ENCODE measurements at places on chromosomes 7 and 10.

GRCh38 chr10:121167534-121168243 lies 316.5 kb downstream of the WDR11 start:
- no peak for DNase-seq

- no peak for DNase-seq
These were observed 37.3 kb downstream of the INPP5F start for GRCh38 chr10:119762805-119763798.

- no peak for DNase-seq
These were observed 123.8 kb downstream of the DIP2C start for GRCh38 chr10:565676-566075.

DNA sequence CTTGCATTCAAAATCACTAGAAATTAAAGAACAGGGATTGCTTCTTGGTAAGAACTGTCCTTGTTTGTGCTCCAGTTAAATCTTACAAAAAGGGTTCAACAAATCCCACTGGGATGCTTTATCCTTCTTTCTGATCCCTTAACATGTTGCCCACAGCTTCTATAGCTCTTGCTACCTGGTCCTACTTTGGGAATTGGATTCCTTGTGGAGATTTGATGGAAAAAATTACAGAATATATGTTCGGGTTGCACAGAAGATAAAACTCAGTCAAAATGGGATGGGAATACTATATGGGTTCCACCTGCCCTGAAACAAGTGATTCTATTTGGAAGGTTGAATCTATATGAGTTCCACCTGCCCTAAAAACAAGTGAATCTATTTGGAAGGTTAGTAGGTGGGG lies at the start of gene OR2A25:
OR2A25 (plus strand) TSS at position 301 of the 400 bp plus-strand sequence. CDS start 4,409 bp downstream, outside the sequence.
- DNase-seq: no peak

DNA sequence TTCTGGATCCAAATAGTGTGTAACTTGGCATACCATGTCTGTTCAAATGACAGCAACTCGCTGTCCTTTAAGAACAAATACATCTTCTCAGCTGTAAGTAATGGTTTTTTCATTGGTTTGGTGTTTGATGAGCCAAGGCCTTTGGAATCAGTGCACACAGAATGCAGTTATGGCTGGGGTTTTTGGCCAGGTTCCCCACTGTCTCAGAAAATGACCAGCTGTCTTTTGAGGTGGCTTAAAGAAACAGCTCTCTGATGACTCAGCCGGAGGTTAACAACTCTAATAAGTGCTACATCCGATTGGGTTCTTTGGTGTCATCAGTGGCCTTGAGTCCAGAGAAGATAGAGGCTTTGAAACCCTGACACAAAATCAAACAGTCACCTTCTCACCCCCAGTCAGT lies 688.4 kb downstream of the REEP3 start:
- DNase-seq: no peak

DNA sequence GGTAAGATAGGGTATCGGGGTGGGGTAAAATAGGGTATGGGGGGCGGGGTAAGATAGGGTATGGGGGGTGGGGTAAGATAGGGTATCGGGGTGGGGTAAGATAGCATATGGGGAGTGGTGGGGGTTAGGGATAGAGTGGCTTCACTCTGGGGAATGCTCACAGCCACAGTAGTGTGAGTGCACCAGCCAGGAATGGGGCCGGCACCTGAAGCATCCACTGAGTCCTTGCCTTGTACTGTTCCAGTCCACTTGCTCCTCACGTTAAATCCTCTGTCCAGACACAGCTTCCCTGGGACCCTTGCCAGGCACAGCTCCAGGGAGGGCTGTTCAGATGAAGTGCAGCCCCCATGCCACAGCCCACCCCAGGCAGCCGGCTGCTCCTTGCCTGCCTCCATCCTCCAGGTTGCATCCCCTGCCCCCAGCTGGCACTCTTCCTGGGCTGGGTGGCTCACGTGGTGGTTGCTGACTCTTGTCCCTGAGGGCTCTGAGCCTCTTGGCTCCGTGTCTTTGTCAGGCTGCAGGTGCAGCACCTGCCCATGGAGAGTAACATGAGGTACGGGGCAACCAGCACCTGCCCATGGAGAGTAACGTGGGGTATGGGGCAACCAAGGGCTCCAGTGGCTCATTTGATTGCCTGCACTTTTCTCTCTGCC lies 268.4 kb downstream of the TCERG1L start:
- no peak for DNase-seq

- DNase-seq: no peak
These were observed 4.2 kb upstream of the RPEL1 start for GRCh38 chr10:103241262-103242011.

DNA sequence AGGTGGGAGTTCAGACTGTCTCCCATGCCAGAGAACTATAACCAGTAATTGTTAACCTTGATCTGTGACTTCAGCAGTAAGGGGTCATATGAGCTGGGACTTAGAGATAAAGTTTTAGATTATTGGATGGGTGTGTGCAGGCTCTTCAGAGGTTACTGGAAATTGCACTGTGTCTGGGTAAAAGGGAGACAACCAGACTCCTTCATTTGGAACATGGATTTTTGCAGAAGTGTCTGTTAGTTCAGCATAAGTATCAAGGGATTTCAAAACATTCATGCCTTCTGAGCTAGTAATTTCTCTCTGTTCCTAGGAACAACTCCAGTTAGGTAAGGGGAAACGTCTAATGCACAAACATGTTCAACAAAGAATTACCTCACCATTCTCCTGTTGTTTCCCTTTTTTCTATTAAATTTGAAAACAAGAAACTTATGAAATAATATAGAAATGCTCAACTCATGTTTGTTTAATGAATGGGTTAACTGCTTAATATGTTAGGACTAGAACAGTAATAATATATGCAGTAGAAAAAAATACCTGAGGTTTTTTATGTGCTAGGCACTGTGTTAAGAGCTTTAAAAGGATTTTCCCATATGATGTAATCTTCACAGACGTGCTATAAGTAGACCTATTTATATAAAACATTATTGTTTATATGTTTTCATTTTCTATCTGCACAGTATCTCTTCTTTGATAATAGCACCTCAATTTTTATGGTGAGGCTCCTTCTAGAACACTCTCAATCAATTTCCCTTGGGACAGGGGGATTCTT lies 233.0 kb downstream of the CACNA2D1 start:
- DNase-seq: no peak

- no peak for DNase-seq
These were observed 4.7 kb upstream of the SPAG6 start for GRCh38 chr10:22340329-22341189.

- DNase-seq: no peak
These were observed 95.7 kb upstream of the PALS2 start for GRCh38 chr7:24477398-24478136.

DNA sequence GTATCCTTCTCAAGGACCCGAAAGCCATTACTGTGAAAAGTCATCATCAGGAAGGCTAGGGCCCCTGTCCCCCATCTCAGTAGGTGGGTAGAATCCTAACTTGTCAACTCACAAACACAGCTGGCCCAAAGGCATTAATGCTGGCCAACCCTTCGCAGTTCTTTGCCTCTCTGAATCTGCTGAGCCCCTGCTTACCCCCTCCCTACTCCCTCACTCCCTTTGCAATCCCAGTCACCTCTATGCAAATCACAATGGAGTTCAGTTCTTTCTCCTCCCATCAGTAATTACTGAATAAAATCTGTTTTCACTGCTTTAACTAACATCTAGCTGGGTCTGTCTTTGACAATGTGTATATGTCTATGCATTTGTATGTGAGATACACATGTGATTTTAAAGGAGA lies 38.1 kb upstream of the AOAH start:
- DNase-seq: no peak

DNA sequence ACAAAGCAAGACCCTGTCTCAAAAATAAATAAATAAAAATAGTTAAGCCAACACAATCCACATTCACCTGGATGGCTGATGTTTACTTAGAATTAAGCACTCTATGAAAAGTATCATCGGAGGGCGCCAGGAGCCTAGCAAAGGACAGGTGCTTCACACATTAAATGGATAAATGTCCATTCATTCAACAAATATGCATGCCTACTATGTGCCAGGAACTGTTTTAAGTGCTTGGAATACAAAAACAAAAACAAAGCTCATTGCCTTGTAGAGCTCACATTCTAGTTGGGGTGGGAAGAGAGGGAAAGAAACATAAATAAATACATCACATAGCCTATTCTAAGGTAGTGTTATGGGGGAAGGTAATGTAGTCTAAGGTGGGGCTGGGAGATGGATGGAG lies 4.1 kb downstream of the BAIAP2L1 start:
- no peak for DNase-seq

DNA sequence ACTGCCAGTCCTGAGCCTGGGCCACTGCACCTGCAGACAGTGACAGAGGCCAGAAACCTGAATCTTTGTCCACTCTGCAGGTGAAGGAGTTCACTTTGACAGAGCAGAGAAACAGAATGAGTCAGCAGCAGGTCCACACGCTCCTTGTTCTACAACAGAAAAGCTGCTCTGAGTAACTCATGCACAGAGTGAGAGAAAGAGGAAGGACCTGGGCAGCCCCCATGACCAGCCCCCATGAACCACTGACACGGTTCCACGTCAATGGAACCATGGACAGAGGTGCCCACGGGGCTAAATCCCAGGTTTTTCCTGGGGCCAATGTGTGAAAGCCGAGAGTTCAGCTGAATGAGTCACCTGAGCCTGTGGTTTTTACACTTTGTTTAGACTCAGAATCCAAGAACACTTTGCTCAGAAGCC lies 40.8 kb upstream of the CTBP2 start:
- DNase-seq: no peak

- DNase-seq: no peak
These were observed 36.4 kb downstream of the DPYSL4 start for GRCh38 chr10:132223156-132223590.

- DNase-seq: no peak
These were observed 57.1 kb upstream of the CYP2C18 start for GRCh38 chr10:94626476-94626875.

DNA sequence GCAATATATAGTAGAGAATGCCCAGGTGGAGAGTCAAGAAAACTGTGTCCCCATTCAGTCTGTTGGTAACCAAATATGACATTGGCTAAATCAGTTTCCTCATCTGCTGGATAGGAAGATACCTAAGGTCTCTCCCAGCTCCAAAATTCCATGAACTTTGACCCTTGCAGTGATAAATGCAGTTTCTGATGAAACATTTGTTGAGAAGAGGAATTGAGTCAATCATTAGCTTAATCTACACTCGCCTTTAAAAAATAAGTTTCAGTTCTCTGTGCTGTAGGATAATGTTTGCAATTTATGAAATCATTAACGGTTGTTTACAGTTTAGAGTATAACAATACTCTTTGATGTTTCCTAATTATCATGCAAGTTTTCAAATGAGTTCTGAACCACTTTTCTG lies 38.0 kb upstream of the SLC25A13 start:
- DNase-seq: no peak

GRCh38 chr10:59177836-59178235 lies 1.4 kb downstream of the PHYHIPL start:
- no peak for DNase-seq

GRCh38 chr7:45033261-45033930 lies 33.4 kb downstream of the CCM2 start:
- no peak for DNase-seq

DNA sequence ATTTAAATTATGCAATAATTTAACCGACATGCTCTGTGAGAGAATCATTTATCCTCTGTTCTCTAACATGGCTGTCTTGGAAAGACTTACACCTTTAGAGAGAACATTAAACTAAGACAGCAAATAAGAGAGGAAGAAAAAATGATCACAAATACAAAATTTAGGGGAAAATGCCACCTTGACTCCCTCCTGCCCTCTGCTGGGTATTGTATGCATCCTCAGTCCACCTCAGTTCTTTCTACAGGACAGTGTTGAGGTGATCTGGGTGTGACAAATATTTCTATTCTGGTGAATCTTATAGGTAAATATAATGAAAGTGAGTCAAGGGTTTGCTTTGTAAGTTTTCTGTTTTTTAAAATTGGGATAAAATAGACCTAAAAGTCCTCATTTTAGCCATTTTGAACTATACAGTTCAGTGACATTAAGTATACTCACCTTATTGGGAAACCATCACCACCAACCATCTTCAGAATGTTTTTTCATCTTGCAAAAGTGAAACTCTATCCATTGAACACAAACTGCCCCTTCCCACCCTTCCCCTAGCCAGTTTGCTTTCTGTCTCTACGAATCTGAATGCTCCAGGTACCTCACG lies 61.5 kb upstream of the ELMO1 start:
- no peak for DNase-seq

- no peak for DNase-seq
These were observed 16.4 kb upstream of the FERD3L start for GRCh38 chr7:19161671-19162070.

DNA sequence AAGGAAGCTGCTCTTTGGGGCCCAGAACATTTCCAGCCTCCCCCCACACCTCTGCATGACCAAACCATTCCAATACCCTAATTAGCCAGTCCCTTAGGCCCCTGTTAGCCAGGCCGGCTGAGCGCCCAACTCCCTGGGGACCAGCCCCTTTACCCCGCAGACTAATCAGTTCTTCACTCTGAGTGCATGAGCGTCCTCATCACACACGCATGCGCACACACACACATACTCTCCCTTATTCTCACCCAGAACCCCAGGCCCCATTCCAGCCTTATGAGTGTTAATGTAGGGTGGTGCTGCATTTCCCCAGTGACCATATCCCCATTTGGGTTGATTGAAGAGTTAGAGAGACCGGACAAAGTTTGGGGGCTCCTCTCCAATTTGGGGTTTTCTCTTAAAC lies 77.0 kb upstream of the SLF2 start:
- DNase-seq: no peak

GRCh38 chr10:22986771-22987542 lies 59.1 kb downstream of the ARMC3 start:
- no peak for DNase-seq

DNA sequence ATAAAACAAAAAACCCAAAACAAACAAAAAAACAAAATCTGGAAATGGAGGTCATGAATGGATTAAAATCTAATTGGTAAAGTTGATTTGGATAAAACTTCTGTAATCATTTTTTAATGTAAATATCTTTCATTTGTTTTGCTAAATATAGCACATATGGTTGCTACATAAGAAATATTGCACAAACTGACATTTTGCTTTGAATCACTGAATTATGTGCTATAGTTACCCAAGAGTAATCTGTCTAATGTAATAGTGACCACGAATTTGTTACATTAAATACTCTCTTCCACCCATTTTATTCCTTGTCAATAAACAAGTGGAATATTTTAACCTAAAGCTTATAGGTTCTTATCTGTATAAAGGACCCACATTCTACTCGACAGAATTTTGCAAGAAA lies 6.2 kb downstream of the CFAP58 start:
- no peak for DNase-seq

DNA sequence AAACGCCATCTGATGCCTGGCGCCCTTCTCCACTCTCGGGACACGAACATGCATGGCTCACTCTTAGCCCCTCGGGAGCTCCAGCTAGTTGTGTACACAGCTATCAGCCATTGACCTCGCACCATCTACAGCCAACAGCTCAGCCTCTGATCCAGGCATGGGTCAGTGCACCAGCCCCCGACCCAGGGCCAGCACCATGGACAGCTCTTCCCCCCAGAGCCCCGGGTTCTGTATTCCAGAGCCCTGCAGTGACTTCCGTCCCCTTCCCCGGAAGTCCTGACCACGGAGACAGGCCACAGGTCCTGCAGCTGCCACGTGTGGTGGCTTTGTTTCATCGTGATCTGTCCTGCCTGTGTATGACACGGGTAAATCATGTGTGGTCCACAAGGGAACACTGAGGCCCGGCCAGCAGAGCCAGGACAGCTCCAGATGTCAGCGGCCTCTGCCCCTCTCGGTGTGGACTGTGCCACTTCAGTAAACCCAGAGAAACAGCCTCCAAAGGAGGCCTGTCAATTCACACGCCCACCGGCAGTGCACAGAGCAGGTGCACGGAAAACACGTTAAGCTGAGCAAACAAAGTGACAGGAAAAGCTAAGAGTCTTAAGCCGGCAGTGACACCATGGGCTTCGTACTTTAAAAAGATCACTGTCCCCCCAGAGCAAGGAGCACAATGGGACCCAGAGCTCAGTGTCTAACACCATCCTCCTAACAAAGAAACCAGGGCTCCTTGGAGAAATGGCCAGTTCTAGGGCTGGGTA lies 13.0 kb downstream of the STK32C start:
- no peak for DNase-seq
